ENCODE measurements at places on chromosomes 7 and 10.

- peak; percentile 42 for DNase-seq
Observed at GRCh38 chr7:6495597-6496262, 48.0 kb upstream of the DAGLB start.

GRCh38 chr10:125343118-125343925 lies 183.0 kb upstream of the CTBP2 start:
- DNase-seq, result peak; percentile 45

DNA sequence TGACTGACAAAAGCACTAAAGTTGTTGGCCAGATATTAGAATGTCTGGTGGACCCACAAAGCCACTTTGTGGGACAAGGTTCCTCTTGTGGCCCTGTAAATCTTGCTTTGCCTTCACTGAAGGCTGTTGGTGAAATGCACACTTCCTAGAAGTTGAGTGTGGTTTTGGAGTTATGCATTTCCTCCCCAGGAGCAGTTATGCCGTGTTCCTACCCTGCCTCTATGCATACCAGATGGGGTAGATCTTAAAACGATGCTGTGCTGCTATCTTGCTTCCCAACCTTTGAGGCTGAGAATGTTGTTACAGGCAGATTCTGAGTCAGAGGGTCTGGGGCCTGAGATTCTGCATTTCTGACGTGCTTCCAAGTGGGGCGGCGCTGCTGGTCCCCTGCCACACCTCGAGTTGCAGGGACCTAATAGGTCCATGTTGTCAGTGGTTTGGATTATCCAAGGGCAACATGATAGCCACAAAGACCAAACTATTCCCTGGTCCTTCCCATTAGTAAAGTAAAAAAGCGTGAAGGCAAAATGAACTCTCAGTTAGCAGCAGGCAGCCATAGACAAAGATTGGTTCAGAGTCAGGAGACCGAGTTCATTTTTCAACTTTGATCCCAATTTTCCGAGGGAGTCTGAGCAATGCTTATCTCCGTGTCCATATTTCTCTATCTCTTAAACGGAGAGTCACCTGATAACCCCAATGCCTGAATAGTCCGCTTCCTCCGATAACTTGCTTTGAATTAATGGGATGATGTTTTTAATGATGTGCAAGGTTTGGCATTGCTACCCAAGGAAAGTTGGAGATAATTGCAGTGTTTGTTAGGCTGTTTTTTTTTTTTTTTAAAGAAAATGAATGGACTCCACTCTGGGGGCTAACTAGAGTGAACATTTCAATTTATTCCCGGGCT lies 55.8 kb downstream of the CDHR3 start:
- no peak for DNase-seq

DNA sequence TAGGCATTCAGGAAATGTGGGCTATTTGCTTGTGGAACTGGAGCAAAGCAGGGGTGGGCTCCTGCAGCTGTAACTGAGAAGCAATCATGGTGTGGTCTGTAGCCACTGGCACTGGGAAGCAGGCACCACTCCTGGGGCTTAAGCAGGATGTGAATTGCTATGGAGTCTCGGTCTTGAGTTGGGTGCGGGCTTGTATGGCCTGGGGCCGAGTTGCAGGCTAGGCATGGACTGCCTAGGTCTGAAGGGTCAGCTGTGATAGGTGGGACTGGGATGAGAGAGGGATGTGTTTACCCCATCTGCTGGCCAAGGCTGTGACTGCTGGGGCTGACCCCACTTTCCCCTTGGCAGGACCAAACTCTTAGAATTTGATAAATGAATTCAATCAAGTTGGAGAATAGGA lies 43.0 kb downstream of the ADCY1 start:
- no peak for DNase-seq

DNA sequence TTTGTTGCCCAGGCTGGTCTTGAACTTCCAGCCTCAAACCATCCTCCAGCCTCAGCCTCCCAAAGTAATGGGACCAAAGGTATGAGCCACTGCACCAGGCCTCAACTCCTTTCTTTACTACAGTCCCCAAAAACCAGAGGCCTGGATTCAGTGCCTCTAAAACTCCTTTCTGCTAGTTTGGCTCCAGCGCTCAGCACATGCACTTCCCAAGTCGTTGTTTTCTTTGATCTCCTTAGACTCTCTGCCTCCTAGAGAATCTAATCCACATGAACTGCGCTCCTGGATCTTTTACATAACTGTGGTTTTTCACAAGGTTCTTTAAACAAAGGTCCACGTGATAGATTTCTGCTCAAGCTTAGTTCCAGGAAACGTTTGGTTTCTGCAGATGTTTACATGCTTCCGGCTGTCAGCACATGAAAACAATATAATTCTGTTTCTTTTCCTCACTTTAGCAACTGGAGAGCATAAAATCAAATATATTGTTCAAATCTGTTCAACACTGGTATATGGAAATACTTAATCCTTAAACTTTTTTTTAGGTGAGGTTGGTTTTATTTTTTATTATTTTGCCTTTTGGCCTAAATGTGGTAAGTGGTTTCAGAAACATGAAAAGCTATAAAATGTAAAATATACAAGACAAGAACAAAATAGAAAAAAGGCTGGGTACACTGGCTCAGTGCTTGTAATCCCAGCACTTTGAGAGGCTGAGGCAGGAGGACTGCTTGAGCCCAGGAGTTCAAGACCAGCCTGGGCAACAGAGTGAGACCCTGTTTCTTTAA lies 270.5 kb upstream of the MKLN1 start:
- peak; percentile 92 for DNase-seq

- no peak for DNase-seq
Observed at GRCh38 chr7:10779465-10780399, 193.9 kb upstream of the PHF14 start.

GRCh38 chr7:64870656-64871055 lies 32.4 kb upstream of the ZNF273 start:
- no peak for DNase-seq

DNA sequence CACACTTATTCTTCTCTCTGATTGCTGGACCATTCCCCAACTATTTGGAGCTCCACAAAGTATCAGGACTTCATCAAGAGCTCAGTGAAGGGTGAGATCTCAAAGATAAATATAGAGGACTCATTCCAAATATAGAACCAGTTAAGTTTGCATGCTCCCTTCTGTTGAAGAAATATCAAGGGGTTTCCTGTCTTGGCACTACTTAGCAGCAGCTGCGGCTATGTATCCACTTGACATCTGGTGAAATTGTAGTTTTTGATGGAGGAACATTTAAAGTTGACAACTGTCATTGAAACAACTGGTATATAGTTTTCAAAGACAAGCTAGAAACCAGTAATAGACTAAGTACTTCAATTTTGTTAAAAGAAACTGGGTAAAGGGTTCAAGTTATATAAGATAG lies 1.0 kb upstream of the SPAG6 start:
- no peak for DNase-seq

- no peak for DNase-seq
Observed at GRCh38 chr7:155984028-155984580, 171.8 kb upstream of the SHH start.

GRCh38 chr7:129262324-129262723 lies 37.5 kb downstream of the AHCYL2 start:
- peak; percentile 35 for DNase-seq

DNA sequence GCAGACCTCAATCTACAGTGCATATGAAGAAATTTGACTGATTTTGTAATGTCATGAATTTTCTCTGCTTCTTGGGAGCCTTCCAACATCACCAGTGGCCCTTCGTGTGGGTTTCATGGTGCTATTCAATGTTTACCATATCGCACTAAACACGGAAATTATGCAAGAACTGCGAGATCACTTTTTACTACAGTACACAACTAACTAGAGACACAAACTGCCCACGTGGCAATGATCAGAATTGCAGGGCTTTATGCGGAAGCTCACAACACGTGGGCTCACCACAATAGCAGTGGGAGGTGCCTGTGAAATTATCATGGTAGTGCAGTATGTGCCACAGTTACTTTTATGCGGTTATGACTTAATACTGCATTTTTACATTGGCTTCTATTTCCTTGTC lies 449.7 kb upstream of the KLF6 start:
- peak; percentile 37 for DNase-seq

GRCh38 chr10:69549959-69550358 lies 23.3 kb downstream of the NEUROG3 start:
- peak; percentile 11 for DNase-seq

DNA sequence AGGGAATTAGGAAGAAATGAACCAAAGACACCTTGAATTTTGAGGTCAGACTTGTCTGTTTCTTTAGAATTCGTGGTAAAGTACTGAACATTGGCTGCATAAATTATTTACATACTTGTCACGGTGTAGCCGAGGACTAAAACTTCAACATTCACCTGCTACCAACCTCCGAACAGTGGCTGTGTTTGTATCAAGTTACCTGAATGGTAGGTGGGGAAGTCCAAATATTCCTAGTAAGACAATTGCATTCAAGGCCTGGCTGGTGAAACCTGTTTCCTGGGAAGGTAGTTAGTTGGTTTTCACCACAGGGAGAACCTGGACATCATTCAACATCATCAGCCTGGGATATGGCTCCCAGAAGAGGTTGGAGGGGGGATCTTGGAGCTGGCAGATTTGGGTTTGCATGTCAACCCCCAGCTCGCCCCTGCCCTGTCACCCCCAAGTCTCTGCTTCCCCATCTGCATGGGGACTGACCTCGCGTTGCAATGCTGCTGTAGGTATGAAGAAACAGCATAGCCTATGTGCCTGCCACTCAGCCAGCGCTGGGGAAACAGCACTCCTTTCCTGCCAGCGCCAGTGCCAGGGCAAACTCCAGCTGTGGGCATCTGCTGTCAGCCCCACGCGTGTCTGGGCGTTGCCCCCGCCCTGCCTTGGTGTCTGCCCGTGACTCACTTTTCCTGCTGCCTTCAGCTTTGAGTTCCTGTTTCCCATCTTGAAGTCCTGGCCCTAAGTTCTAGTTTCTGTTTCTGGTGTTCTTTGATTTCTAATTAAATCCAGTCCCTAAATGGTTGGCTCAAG lies 12.7 kb upstream of the LARP4B start:
- DNase-seq, result peak; percentile 21

DNA sequence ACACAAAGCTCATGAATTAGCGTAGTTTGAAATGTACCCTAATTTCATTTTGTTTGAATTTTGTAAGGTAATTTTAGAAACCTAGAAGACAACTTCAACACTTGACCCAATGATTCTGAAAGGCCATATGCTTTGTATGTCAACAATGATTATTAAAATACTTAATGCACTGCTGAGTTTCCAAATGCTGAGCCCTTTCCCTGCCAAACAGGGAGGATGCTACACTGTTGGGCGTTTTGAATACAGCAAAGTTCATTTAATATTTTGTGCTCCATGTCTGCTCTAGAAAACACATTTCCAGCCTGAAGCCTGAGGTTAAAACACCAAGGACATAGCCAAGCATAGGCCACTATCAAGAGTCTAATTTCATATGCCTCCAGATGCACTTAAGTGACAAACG lies 99.8 kb downstream of the ICA1 start:
- no peak for DNase-seq

DNA sequence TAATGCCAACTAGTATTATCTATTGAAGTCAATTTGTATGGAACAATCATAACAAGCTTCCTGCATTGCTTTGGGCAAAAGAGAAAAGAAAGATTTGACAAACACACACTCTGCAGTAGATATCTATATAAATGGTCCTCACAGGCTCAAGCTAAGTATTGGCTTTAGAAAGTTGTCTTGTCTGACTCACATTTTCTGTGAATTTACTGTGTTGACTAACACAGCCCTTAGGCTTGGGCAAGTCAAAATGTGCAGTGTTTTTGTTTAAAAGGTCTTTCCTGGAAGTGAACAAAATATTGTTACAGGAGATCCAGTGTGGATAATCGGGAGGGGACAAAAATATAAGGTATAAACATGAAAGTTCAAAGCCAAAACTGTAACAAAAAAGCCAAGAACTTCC lies 194.4 kb downstream of the RELN start:
- DNase-seq, result no peak

GRCh38 chr7:107889992-107890391 lies 991 bp upstream of the DLD start:
- DNase-seq, result no peak

DNA sequence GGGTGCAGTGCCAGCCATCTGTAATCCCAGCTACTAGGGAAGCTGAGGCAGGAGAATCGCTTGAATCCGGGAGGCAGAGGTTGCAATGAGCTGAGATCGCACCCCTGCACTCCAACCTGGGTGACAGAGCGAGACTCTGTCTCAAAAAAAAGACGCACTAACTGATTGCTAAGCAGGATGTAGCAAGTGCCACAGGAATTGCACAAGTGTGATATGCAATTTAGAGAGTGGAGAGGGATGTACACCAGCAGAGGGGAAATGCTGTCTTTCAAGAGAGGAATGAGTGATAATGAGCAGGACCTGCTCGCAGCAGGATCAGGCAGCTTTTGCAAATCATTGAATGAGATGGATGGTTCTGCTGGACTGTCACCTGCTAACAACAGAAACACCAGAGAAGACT lies 13.3 kb upstream of the SLC16A12 start:
- no peak for DNase-seq

DNA sequence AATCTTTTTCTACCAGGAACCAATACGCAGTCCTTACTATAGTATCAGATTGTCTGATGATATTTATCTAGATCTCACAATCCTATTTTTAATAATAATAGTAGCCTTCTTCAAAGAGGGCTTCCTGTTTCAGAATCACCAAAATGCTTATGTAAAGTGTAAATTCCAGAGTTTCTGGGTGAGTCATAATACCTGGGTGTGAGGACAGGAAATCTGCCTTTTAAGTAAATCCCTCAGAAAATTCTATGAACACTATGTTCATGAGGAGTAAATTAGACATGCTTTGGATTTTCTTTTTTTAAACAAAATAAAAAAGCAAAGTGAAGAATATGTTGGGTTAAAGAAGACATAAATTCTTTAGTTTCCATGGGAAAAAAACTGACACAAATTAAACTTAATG lies 20.5 kb downstream of the DKK1 start:
- DNase-seq, result no peak

GRCh38 chr10:59803714-59804113 lies 50.5 kb upstream of the MRLN start:
- no peak for DNase-seq

- DNase-seq, result no peak
Observed at GRCh38 chr7:152200395-152200794, 174.9 kb downstream of the GALNT11 start.

DNA sequence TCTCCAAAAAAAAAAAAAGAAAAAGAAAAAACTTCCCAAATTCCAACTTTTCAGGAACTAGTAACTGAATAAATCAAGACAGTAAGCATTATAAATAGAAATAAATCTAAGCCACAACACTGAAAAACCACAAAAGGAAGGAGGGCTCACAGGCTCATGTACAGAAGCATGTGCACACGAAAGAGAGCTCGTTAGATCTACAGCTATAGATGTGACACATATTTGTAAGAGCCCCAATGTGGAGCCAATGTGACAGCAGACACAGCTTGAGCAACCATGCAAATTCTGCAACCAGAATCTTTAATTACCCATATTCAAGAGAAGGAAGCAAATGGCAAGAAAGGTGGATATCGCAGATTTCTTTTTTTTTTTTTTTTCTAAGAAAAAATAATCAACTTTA lies 94.7 kb downstream of the SORBS1 start:
- DNase-seq, result no peak
